Activated naive CD4-positive, alpha-beta T cell treated with Interleukin-2 at 50 U/mL for 16 hours (primary cell): ENCODE measurements at places on chromosomes 11 and 22.

DNA sequence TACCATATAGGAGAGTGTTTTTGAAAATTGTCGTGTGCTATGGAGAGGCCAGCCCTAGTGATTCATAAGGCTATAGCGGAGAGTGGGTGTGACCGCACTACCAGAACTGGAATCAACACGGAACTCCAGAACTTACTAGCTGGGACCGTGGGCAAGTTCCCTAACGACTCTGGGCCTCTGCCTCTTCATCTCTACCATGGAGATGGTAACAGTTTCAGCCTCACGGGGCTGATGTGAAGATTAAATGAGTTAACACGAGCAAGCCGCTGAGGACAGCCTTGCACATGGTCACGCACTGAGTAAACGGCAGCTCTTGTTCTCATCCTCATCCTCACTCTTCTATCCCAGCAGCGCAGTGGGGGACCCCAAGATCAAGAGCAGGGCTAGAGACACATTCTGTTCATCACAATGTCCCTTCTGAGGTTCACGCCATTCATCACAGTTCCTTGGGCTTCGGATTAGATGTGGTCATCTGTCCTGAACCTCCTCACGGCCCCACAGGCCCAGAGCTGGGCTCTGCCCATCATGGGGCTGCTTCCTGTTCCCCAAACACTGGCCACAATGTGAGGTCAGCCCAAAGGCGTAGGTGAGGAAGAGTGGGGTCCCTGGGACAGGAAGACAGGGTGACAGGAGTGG, 47.2 kb upstream of the CD5 start:
- DNase-seq = peak; percentile 69

GRCh38 chr11:47143322-47143721, 33.4 kb downstream of the ARFGAP2 start:
- DNase-seq = no peak

GRCh38 chr11:3642071-3642951, 519 bp upstream of the ART5 start:
- peak; percentile 82 for DNase-seq

DNA sequence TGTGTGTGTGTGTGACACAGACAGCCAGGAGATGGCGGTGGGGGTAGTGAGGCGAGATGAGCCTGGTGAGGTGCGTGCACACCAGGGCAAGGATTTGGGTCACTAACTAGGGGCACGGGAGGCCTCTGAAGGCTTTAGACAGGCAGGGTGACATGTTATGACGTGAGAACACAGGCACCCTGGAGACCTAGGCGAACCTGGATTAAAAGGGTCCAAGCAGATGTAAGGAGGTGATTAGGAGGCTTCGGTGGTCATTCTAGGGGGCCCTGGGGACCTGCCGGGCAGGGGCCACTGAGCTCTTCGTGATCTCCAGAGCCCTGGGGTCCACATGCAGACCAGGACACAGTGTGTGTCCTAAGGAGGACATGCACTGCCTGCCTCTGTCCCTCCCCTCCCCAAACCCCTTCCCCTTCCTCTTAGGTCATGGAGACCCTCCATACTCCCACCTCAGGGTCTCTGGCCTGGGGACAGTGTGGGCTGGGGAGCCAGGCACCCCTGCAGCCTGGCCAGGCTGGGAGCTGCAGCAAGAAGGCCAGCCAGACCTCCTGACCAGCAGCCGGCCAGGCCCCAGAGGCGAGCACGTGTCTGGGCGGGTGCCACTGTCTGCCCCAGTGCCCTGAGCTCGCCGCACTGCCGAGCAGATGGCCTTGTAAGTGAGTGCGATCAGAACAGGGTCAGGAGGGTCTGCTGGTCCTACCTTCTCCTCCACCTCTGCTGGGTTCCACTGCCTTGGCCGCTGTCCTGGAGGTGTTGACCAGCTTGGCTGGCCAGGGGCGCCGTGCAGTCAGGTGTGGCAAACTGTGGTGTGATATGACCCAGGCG, 32.1 kb downstream of the IFT27 start:
- no peak for DNase-seq

DNA sequence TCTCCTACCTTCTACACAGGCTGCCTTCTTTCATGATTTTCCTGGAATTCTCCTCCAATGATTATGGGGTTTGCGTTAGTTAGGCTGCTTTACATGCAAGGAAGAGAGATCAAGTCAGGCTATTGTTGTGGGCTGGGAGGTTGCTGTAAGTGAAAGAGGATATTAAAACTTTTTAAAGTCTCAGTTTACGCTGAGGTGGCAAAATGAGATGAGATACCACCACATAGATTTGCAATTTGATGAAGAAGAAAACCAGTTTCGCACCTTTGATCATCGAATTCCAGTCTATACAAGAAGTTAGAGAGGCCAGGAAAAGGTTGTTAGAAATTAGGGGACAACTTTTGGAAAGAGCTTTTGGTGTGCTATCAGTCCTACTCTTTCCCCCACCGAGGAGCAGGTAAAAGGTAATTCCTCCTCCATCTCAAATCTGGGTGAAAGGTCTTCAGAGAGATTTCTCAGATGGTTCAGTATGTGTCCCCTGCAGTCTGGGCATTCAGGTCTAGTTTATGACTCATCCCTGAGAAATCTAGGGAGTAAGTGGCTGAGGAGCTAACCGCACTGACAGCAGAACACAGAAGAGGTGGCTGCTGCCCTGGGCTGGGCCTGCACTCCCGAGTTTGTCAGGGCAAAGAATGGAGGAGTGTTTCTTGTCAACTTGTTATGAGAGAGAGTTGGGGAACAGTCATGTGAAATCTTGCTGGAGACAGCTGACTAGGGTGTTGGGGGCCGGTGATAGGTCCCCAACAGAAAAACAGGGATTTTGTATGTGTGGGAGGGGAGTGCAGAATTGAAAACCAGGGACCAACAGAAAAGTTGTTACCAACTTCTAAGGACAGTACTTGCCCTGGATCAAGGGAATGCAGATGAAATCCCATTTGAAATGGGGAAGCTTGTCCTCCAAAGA, 34.7 kb downstream of the CCDC83 start:
- DNase-seq = no peak

DNA sequence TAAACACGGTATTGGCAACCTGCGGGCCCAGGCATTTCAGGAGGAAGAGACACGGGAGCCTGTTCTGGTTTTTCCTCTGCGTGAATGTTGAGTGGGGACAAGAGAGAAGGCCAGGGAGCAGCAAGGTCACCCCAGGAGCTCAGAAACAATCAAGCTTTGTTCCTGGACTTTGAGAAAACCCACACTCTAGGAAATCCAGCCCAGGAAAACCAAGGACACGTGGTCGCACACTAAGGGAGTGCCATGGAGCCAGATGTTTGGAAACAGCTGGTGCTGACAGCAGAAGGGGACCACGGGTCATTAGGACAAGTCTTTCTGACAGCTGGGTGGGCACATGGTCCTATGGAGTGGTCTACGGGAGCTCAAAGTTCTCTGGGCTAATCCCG, 44.1 kb downstream of the MYH9 start:
- no peak for DNase-seq

- DNase-seq = no peak
These were observed 16.9 kb downstream of the TUB start for GRCh38 chr11:8097926-8098325.

GRCh38 chr11:46361283-46362155, 14.3 kb downstream of the DGKZ start:
- DNase-seq = peak; percentile 67

DNA sequence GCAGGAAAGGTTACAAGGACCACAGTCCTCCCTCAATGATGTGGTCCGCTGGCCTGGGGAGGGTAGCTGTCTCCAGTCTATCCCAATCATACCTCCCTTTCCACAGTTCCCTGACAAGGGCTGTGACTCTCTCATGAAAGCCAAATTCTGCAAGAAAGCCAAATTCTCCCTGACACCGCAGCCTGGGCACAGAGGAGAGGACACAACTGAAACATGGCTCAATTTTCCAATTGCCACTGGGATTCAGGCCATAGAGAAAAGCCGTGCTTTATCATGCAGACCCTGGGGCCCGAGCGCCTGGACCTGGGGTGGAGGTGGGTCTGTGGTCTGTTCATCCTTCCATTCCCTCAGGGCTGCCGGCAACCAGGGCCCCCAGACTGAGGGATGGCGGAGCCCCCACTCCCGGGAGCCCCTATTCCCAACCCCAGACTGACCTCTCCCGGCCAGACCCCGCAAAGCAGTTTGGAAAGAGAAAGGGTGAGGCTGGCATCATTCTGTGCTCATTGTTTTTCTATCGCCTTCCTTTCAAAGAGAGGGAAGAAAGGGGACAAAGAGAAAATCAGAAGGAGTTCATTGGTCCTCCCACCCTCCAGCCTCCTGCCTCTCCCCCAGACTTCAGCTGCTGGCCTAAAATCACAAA, 239.5 kb downstream of the BUD13 start:
- DNase-seq = no peak

DNA sequence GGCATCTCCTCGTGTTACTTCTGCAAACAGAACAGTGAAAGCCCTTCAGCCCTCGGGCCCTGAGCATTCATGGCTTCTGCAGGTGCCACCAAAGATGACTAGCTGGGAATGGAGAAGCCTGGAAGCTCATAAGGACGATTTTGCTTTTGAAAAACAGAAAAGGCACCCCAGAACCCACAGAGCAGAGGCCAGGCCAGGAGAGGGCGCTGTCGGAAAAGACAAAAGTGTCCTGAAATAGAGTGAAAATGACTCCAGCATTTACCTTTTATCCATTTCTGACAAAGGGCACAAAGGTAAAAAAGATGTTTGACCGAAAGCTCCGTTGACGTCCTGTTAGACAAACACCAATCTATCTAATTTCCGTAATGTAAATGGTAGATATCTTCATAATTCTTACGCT, 37.6 kb downstream of the ZNF195 start:
- peak; percentile 69 for DNase-seq

DNA sequence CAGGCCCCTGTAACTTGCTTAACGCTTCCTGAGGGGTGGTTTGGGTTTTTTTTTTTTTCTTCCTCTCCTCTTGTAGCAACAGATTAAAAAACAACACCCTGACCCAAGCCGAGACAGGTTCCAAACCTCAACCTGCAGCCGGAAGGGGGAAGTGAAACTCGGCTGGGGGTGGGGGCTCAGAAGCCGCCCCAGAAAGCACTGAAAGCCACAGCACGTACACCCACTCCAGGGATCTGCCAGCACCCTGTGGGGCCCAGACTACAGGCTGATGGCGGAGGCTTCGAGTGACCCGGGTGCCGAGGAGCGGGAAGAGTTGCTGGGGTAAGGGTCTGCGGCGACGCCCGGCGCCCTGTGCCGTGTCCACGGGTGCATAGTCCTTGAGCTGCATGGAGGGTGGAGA, at the start of gene LSP1:
LSP1 (plus strand) TSS at position 208 of the 400 bp plus-strand sequence; CDS start at position 269, 61 bp downstream.
- DNase-seq = peak; percentile 89

DNA sequence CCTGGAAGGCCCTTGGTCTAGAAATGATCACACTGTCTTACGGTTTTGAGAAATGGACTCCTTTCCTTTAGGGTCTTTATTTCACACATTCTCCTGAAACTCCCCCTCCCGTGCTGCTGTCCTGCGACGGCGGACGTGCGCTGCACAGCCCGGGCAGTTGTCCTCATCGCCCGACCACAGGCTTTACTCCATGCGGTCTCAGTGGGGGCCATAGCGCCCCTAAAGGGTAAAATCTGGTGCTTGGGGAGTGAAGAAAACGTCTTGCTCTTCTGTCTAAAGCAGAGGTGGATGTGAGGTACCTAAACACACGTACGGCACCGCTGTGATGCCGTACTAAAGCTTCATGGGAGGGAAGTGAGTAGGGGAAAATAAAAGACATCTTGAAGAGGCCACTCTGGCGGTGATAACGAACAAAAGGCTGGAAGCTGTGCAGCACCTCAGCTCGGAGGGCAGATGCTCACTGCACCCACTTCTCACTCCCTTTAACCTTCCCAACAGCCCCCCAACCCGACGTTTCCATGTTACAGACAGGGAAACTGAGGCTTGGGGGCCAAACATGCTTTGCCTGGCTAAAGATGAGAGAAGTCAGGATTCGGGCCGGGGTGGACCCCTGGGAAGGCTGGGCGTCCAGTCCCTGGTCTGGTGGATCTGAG, 22.6 kb downstream of the MPPED1 start:
- no peak for DNase-seq

DNA sequence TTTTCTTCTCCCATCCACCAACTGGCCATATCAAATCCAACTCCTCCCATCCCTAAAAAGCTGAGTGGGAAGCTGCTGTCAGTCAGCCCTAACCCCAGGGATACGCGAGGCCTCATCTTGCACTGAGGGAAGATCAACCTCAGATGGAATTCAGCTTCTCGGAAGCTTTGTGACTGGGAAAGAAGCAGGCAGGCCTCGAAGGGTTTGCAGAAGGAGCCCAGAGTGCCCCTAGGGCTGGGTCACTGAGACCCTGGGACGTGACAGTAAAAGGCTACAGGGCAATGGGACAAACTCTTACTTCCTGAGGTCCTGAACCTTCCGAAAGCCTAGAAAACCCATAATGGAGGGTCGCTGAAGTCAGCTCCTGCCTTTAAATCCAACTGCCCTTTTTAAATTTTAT, 34.4 kb upstream of the NNMT start:
- no peak for DNase-seq

- peak; percentile 86 for DNase-seq
These were observed at the start of gene PPP1R14B for GRCh38 chr11:64246871-64247728. Gene PPP1R14B (minus strand): TSS chr11:64246943. CDS start chr11:64246673, 270 bp downstream.

DNA sequence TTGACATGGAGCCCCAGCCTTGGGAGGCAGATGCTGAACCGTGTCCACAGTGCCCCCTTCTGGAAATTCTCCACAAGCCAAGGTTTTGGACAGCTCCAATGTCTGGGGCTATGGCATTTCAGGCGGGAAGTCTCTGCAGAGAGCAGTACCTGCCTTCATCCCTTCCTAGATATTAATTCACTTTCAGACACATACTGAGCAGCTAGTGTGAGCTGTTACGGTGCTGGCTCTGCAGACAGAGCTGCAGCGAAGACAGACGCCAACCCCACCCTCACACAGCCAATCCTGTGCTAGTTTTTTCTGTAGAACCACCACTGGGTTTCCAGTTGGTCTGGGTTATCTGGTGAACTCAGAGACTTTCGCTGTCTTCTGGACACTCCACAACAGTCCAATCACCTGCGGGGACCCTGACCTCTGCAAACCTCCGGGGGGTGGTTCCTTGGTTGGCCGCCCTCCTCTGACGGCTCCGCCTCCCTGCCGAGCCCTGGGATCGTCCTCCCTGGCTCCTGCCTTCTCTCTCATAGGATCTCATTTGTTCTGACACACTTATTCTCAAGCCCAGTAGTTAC, 9.1 kb downstream of the LMF2 start:
- DNase-seq = peak; percentile 68

GRCh38 chr11:23604966-23605365, 744.7 kb upstream of the CCDC179 start:
- DNase-seq = no peak

- DNase-seq = peak; percentile 45
These were observed 682 bp downstream of the PGAP2 start for GRCh38 chr11:3808861-3809623.

- no peak for DNase-seq
These were observed 36.4 kb downstream of the PIWIL4 start for GRCh38 chr11:94603587-94603986.

GRCh38 chr22:49820984-49821383, 6.7 kb downstream of the BRD1 start:
- DNase-seq = no peak

- DNase-seq = no peak
These were observed 82.4 kb downstream of the ME3 start for GRCh38 chr11:86589856-86590589.

DNA sequence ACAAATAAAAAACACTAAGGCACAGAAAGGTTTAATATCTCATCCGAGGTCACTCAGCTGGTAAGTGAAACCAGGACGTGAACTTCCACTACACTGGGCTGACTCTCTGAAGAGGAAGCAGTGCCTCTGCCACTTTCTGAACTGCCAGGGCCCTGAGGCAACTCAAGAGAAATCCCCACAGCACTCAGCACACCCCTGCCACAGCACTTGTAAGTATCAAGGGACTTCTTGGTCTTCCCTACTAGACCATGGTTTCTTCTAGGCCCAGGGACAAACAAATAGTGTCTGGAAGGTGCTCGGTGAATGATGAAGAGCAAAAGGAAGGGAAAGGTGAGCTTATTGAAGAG, 49.7 kb downstream of the RPL27A start:
- no peak for DNase-seq

GRCh38 chr11:85827748-85828639, 17.1 kb upstream of the SYTL2 start:
- no peak for DNase-seq
